Panc1 (cell line): ENCODE measurements at places on chromosomes 1 and 21.

- DNase-seq, result peak; percentile 32
Observed at GRCh38 chr1:88741413-88741812, 57.3 kb downstream of the PKN2 start.

DNA sequence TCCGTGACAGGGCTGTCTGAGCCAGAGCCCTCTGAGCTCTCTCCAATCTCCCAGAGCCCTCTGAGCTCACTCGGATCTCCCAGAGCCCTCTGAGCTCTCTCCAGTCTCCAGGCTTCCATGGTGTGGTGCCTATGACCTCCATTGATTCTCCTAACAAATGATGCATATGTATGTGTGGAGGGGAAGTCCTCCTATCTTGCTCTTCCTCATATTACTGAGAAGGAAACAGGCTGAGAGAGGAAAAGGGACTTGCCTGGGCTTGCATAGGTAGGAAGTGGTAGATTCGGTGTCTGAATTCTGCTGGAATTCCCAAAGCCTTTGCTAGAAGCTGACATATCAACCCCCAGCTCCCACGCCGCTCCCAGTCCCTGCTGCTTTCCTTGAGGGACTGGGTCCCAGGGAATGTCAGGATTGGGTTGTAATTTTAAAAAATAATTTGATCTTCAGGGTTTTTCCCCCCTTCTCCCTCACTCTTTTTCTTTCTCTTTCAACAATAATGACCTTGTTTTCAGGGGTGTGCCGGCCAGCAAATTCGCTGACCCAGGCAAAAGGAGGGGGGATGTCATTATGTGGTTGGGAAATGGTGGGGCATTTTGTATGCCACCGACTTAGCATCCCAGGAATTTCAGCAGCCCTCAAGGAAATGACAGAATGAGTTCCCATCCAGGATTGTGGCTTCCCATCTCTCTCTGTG, 42.3 kb upstream of the RUNX3 start:
- DNase-seq, result no peak

GRCh38 chr1:177830531-177831135, 139.2 kb downstream of the SEC16B start:
- DNase-seq, result no peak

- no peak for DNase-seq
Observed at GRCh38 chr21:45448810-45449657, 44.1 kb downstream of the COL18A1 start.

DNA sequence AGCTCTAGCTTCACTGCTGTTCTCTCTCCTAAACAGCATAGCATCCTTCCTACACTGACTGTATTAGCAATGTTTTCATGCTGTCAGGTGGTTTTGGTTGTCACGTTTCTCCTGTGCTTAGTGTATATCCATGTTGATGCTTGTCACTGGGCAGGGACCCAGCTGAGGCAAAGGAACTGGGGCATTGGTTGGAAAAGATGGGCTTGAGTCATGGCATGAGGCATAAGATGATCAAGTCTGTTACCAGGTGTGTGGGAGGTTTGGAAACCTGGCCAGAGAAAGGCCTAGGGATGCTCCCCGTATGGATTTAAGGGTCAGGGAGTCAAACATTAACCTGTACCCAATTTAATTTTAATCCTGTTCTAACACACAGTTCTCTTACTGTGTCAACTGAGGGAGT, 69.6 kb downstream of the OSBPL9 start:
- no peak for DNase-seq

- DNase-seq, result peak; percentile 99
Observed at GRCh38 chr1:85278853-85279314, 2.5 kb upstream of the BCL10 start.

DNA sequence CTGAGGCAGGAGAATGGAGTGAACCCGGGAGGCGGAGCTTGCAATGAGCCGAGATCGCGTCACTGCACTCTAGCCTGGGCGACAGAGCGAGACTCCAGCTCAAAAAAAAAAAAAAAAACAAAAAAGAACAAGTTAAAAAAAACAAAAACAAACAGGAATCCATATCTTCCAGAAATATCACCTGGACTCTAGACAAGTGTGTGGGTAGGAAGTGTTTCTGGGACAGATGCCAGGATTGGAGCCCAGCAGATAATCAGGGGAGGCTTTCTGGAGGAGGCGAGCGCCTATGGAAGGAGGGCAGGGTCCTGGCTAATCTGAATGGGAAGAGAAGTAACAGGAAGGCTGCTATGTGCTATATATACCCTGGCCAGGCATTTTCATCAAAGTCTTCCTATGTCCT, 43.6 kb upstream of the SYNC start:
- DNase-seq, result no peak
